Upper lobe of right lung (tissue), 1 donor: ENCODE measurements at places on chromosomes 7 and 10.

GRCh38 chr10:57338823-57339558 lies 928.7 kb downstream of the IPMK start:
- no peak overlapping the region for H3K4me3 ChIP-seq
- H3K4me1 ChIP-seq = no peaks in the 10 kb centered on the region
- DNase-seq = no peak
- H3K36me3 ChIP-seq = no peaks in the 10 kb centered on the region
- no peaks in the 10 kb centered on the region for H3K27me3 ChIP-seq
- H3K27ac ChIP-seq = no peak overlapping the region

- H3K27ac ChIP-seq = no peak overlapping the region
- DNase-seq = no peak
- H3K36me3 ChIP-seq = no peaks in the 10 kb centered on the region
- no peaks in the 10 kb centered on the region for H3K27me3 ChIP-seq
Observed at GRCh38 chr10:114073395-114074186, 29.9 kb downstream of the ADRB1 start.

GRCh38 chr7:73966062-73966940 lies 61.7 kb upstream of the ELN start:
- no peaks in the 10 kb centered on the region for H3K4me1 ChIP-seq
- H3K27me3 ChIP-seq = no peaks in the 10 kb centered on the region
- no peak for DNase-seq
- no peak overlapping the region for H3K27ac ChIP-seq
- no peaks in the 10 kb centered on the region for H3K36me3 ChIP-seq

DNA sequence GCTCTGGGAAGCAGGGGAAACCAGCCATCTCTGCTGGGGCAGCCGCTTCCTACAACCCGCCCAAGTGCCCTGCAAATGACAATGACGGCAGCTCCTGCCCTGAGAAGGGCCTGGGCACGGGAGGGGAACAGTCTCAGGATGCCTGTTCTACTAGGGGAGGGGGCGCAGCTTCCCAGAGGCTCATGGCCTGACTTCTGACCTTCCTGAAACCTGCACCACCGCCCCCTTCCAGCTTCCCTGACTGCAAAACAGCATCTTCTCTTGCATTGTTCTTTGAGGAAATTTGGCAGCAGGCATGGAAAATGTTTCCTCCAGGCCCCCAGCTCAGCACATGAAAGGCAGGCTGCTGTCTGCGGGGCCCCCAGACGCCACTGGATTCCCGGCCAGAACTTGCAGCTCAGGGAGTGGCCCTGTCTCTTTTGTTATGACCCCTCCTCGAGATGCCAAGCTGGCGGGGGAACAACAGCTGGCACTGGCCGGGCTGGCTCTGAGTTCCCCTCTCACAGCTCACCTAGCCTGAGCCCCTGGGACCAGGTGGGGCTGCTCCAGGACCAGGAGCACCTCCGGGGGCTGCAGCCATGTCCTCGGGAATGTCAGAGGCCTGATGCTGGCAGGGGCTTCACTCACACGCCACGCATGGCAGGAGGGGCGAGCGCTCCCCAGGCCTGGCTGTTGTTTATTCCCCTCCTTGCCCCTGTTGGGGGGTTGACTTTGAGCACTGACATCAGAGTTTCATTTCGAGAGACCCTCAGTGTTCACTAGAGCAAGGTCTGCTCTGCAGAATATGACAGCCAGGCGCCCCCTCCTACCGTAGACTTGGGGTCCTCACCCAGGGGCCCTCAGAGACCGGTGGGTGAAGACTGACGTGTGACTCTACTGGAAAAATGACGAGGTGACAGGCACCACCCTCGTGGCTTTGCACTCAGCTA lies 62.7 kb downstream of the CALML3 start:
- H3K36me3 ChIP-seq = no peaks in the 10 kb centered on the region
- H3K27me3 ChIP-seq = no peaks in the 10 kb centered on the region
- no peak overlapping the region for H3K27ac ChIP-seq
- no peak overlapping the region for H3K4me3 ChIP-seq
- peak; percentile 51 for DNase-seq

- H3K36me3 ChIP-seq = no peaks in the 10 kb centered on the region
- no peak overlapping the region for H3K4me3 ChIP-seq
- DNase-seq = no peak
- H3K4me1 ChIP-seq = no peaks in the 10 kb centered on the region
Observed at GRCh38 chr7:142567201-142568075, 181.8 kb upstream of the PRSS1 start.

DNA sequence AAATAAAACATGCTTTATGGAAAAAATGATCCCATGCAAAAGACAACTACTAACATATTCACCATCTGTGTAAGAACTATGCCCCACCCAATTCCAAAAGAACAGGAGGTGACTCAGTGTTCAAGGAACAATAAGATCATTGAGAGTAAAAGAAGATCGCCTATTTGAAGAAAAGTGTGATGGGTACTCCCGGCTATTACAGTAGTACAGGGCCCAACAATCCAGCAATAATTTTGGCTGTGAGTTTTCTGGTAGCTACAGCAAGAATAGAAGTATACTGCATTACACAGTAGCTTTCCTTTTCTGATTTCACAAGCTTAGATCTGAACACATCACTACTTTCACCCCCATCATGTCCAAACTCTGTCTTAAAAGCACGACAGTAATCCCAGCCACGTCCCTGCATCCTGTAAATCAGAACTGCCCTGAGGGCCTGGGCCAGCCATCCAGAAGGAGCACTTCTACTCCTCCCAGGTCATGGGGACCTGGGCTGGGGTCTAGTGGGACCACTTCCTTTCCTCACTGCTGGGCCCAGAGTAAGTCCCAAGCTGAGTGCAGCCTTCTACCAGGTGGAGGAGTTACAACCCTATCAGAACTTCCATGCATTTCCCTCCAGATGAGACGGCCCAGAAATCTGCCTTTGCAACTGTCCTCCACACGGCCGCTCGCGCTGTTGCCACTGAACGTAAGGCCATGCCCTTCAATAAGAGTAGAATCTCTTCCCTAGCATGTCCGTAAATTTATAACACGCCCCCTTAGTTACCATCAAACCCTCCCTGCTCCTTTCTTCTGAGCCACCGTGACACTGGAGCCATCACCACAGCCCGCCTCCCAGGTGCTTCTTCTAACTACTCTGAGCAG lies 7.9 kb downstream of the ESYT2 start:
- no peaks in the 10 kb centered on the region for H3K27me3 ChIP-seq
- peaks cover 57% of the 10 kb centered on the region for H3K4me1 ChIP-seq
- H3K36me3 ChIP-seq = no peaks in the 10 kb centered on the region
- H3K27ac ChIP-seq = peak overlapping the region; percentile 70

DNA sequence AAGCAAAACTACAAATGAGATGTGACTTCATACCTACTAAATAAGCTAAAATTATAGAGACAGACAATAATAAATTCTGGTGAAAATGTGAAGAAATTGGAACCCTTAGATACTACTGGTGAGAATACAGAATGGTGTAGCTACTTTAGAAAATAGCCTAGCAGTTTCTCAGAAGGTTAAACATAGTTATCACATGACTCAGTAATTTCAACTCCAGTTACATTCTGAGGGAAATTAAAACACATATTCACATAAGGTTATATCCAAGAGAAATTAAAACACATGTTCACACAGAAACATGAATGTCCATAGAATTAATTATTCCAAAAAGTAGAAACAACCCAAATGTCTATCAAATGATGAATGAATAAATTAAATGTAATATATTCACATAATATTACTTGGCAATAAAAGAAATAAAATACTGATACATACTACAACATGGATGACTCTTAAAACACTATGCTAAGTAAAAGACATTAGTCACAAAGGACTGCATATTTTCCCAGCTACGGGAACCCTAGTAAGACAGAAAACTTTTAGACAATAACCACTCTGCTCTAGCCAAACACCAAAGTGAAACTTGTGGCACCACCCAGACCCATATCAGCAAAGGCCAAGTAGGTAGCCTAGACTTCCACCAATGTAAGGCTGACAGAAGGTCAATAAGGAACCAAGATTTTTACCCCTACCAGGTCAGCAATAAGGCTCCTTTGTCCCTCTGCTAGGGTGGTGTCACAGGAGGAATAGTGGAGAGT lies 25.1 kb downstream of the SLC25A40 start:
- peaks cover 6% of the 10 kb centered on the region for H3K4me1 ChIP-seq
- DNase-seq = no peak
- no peak overlapping the region for H3K27ac ChIP-seq
- H3K27me3 ChIP-seq = no peaks in the 10 kb centered on the region

DNA sequence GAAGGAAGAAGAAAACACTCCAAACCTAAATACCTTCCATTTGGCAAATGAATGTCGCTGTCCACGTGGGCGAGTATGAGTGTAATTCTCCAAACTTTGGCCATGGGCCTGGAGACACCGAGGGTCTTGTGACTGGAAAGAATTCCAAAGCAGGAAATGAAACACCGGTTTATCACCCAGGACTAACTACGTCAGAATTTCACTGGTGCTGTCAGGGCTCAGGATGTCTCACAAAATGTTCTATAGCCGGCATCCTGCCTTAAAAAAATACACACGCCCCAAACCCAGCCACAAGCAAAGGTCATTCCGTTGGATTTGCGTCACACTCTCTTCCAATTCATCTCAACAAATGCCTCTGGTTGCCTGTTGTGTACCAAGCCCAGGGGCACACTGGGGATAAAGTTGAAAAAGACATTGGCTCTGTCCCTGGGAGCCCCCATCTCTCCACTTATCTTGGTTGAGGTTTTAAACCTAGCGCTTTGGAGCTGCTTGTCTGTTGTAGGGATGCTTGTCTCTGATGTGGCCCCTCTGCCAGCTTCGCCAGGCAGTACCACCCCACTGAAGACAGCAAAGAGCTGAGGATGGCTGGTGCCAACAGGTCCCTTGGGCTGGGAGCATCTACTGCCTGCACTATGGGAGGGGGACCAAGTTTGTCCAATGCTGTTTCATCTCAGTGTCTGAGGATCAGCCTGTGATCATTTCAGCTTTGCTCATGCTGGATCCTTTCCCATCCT lies 31.2 kb downstream of the GSTO2 start:
- DNase-seq = no peak
- H3K27ac ChIP-seq = peak overlapping the region; percentile 67
- H3K4me1 ChIP-seq = peaks cover 31% of the 10 kb centered on the region

DNA sequence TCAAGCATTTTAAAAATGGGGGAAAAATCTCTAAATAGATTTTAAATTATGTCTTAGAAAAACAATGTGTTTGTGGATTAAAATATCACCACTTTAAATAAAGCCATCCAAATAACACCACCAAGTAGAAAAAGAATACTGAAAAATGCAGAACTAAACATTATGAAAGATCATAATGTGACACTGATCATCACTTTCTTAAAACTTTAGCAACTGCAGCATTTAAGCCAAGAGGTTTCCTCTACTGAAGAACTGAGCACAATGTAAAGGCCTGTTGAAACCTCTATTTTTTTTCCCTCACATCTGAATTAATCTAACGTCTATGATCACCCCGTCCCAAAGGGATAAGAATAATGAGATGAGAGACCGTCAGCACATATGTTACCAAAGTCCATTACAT lies 18.6 kb downstream of the MINDY3 start:
- no peaks in the 10 kb centered on the region for H3K4me1 ChIP-seq

DNA sequence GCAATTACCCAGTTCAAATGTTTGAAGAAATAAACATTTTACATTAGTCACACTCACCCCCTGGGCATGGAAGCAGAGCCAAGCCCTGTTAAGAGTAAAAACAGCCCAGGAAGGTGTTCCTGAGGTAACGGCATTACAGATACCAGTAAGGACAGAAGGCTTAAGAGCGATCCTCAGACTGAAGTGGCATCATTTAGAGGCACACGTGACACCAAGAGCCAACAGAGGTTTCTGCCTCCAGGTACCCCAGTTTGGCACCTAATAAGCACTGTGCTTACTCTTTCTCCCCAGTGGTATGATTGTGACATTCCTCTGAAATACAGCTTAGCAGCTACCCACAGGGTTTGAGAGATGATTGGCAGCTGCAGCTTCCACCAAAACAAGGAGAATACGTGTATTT lies 17.2 kb downstream of the MMS19 start:
- no peaks in the 10 kb centered on the region for H3K27me3 ChIP-seq
- H3K27ac ChIP-seq = no peak overlapping the region
- H3K36me3 ChIP-seq = peaks cover 61% of the 10 kb centered on the region

GRCh38 chr10:73983096-73984047 lies 14.5 kb upstream of the VCL start:
- H3K4me1 ChIP-seq = no peaks in the 10 kb centered on the region
- DNase-seq = no peak
- no peaks in the 10 kb centered on the region for H3K27me3 ChIP-seq
- no peaks in the 10 kb centered on the region for H3K36me3 ChIP-seq

- H3K36me3 ChIP-seq = no peaks in the 10 kb centered on the region
- H3K4me3 ChIP-seq = peak overlapping the region; percentile 36
- no peaks in the 10 kb centered on the region for H3K27me3 ChIP-seq
- peak; percentile 75 for DNase-seq
Observed at GRCh38 chr10:16891375-16892313, 74.4 kb upstream of the RSU1 start.

DNA sequence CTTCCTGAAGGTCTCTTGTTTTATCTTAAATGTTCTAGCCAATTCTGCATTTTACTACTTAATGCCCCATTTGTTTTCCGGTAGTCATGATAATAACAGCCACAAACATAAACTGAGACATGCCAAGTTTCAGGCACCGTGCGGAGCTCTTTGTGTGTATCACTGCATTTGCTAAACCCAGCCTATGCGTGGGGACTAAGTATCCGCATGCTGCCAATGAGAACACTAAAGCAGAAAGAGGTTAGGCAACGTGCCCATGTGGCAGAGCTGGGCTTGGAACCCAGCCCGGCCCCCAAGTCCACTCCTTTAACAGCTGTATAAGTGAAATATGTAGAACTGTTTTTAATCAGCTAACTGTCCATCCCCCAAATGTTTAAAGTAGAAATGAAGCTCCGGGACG lies 54.1 kb downstream of the SLIT1 start:
- no peaks in the 10 kb centered on the region for H3K27me3 ChIP-seq
- H3K36me3 ChIP-seq = no peaks in the 10 kb centered on the region
- H3K4me3 ChIP-seq = no peak overlapping the region

DNA sequence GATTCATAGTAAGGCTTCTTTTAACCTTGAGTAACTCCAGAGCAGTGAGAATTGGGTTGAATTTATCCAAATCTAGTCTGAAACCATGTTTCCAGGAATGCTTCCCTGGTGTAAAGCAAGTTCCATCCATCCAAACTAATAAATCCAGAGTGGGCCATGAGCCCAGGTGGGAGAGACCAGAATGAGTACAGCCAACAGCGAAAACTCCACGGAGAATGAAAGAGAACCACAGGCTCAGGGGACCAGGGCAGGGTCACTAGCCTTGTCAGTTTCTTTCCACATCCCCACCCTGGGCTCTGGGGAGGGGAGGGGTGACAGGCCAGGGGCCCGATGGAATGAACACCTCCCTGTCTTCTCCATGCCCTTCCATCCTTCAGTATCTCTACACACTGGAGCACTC lies 180.1 kb downstream of the NEURL1 start:
- no peak overlapping the region for H3K27ac ChIP-seq
- H3K36me3 ChIP-seq = no peaks in the 10 kb centered on the region
- H3K4me3 ChIP-seq = no peak overlapping the region
